T-helper 2 cell treated with Interferon-gamma antibody and Interleukin-4, amounts not matched to agents 5 μg/mL and 100 μg/mL, for 36 hours (primary cell): ENCODE measurements at places on chromosomes 13 and 19.

DNA sequence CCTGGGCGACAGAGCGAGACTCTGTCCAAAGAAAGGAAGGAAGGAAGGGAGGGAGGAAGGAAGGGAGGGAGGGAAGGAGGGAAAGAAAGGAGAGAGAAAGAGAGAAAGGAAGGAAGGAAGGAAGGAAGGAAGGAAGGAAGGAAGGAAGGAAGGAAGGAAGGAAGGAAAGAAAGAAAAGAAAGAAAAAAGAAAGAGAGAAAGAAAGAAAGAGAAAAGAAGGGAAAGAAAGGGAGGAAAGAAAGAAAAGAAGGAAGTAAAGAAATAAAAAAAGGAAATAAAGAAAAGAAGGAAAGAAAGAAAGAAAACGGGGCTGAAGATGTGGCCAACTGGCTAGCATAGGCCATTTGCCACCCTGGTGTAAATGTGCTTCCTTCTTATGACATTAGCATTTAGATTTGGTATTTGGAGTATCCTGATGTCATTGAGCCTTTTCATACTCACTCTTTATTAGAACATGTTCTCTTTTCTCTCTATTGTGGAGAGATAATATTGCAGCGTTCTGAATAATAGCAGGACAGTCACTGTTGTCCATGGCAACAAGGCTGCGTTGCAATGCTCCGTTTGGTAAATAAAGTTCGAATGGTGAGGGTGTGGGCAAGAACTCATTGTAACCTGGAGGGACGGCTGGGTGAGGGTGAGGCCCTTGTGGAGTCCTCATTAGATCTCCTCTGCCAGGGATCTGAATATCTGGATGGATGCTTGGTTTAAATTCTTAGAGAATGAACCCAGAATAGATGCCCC lies 173.9 kb upstream of the UBL3 start:
- DNase-seq: no peak

- DNase-seq: no peak
These were observed 3.8 kb upstream of the ZNF626 start for GRCh38 chr19:20664901-20665781.

DNA sequence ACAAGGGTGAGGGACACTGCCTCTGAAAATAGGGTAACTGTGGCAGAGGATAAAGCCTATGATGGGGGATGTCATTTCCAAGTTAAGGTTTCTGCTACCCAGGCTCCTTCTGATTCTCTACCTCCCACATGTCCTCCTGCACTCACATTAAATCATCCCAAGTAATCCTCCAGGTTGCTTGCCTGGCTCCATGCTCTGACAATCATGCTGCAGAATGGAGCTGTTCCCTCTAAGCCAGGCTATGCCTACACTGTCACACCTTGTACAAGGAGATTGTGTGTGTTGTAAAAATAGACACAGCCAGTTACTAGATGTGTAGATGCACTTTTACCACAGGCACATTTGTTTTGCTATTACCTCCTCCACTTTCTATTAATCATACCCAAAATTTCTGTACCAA lies 8.0 kb downstream of the ZNF416 start:
- no peak for DNase-seq

DNA sequence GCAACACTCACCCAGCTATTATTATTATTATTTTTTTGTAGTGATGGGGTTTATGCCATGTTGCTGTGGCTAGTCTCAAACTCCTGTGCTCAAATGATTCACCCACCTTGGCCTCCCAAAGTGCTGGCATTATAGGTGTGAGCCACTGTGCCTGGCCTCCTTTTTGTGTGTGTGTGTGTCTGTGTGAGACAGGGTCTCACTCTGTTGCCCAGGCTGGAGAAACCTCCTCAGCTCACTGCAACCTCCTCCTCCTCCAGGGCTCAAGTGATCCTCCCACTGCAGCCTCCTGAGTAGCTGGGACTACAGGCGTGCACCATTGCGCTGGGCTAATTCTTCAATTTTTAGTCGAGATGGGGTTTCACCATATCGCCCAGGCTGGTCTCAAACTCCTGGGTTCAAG lies 3.6 kb upstream of the MYDGF start:
- no peak for DNase-seq

- no peak for DNase-seq
These were observed 33.9 kb upstream of the RANBP3 start for GRCh38 chr19:6011794-6012193.

DNA sequence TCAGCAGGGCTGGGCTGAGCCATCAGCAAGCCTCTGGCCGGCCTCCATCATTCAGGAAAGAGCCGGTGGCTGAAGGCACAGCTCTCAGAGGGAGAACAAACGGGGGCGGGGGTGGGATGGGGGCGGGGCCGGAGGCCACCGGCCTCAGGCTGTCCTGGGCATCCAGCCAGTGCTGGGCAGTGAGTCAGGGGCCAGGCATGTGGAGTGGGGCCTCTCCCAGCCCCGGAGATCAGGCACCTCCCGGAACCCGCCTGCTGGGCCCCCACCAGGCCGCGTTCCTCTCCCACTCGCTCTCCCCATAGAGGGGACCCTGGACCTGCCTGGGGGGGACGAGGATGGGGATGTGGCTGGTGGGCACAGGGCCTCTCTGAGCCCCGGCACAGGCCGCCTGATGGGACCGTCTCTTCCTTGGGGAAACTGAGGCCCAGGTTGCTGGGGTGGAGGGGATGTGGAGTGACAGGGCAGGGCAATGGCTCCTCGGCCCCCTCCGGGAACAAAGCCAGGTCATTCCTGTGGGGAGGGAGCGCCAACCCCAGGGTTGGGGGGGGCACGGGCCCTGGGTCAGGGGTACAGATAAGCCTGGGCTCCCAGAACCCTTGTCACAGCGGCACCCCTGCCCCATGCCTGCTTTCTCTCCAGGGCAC lies 12.9 kb downstream of the SPC24 start:
- DNase-seq: no peak

DNA sequence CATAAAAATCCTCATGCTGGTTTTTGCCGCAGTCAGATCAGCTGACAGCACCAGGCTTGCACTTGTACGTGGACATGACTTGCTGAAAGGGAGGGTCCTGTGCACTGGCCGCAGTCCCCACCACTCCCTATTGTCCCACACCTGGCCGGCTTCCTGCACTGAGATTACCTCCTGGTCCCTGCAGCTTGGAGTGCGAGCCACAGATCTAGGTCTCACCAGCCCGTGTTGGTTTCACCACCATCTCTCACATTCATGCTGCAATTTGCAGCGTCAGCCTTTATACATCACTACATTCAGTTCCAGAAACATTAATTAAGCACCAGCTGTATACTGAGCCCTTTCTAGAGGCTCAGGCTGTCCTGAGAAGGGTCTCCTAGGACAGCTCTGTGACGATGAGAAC lies 15.0 kb upstream of the CD22 start:
- no peak for DNase-seq

DNA sequence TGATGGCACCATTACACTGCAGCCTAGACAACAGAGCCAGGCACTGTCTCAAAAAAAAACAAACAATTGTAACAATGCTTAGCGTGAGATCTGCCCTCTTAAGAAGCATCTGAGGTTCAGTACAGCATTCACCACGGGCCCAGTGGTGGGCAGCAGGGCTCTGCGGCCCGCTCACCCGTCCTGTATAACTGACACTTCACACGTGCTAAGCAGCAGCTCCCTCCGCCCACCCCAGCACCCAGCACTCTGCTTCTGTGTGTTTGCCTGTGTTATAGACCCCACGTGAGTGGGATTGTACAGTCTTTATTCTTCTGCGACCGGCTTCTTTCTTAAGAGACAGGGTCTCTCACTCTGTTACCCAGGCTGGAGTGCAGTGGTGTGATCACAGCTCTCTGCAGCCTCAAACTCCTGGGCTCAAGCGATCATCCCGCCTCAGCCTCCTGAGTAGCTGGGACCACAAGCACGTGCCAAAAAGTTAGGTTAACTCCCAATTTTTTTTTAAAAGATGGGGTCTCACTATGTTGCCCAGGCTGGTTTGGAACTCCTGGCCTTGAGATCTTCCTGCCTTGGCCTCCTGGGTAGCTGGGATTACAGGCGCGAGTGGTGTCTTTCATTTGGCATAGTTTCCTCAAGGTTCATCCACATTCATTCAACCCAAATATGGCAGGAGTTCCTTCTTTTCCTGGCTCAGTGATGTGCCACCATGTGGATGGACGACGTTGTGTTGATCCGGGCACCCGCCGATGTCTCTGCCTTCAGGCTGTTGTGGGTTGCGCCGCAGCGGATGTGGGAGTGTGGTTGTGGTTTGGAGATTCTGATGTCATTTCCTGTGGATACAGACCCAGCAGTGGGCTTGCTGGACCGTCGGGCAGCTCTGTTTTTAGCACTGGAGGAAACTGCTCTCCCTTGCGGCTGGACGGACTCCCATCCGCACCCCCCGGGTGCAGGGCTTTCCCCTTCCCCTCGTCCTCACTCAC lies 170.0 kb downstream of the KDM4B start:
- peak; percentile 86 for DNase-seq

- no peak for DNase-seq
These were observed 7.0 kb upstream of the PLA2G4C start for GRCh38 chr19:48117515-48118130.

DNA sequence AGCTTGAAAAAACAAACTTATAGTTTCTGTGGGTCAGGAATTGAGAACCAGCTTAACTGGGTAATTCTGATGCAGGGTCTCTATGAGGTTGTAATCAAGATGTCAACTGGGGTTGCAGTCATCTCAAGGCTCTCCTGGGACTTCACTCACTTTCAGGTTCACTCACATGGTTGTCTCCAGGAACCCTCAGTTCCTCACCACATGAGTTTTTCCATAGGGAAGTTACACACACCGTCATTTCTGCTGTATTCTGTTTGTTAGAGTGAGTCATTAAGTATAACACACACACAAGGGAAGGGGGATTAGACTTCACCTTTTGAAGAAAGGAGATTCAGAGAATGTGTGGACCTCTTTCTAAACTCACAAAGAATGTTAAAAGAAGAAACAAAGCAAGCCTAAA lies 34.9 kb upstream of the MLNR start:
- DNase-seq: no peak

DNA sequence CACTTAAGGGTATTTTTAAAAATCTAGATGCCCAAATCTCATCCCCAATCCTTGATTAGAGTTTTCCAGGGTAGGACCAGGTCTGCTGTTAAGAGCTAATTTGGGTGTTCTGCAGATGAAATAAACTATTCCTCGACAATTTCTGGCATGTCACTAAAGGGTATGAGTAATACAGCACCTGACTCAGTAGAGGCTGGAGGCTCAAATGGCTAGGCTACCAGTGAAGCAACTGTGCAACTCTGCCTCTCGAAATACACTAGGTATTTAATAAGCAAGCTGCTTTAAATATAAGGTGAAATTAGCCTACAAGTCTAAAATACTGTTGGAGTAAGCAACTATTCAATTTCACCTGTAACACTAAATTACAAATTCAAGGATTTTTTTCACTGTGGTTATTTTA lies 1.5 kb downstream of the RNF6 start:
- DNase-seq: no peak

- DNase-seq: no peak
These were observed 10.8 kb downstream of the BICRA start for GRCh38 chr19:47619763-47620162.

DNA sequence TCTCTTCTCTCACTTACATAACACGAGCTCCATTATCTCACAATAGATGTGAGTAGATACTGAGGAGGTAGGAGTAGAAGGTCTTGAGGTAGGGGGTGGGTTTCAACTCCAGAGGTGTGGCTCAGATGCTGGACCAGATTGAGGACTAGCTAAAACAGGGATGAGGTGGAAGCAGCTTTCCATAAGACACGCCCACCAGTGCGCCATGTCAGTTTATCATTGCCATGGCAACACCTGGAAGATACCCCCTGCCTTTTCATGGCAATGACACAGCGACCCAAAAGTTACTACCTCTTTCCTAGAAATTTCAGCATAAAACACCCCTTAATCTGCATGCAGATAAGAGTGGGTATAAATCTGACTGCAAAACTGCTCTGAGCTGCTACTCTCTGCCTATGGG lies 44.1 kb downstream of the KCTD15 start:
- no peak for DNase-seq

- no peak for DNase-seq
These were observed 107.4 kb upstream of the SLC7A1 start for GRCh38 chr13:29702912-29703351.

DNA sequence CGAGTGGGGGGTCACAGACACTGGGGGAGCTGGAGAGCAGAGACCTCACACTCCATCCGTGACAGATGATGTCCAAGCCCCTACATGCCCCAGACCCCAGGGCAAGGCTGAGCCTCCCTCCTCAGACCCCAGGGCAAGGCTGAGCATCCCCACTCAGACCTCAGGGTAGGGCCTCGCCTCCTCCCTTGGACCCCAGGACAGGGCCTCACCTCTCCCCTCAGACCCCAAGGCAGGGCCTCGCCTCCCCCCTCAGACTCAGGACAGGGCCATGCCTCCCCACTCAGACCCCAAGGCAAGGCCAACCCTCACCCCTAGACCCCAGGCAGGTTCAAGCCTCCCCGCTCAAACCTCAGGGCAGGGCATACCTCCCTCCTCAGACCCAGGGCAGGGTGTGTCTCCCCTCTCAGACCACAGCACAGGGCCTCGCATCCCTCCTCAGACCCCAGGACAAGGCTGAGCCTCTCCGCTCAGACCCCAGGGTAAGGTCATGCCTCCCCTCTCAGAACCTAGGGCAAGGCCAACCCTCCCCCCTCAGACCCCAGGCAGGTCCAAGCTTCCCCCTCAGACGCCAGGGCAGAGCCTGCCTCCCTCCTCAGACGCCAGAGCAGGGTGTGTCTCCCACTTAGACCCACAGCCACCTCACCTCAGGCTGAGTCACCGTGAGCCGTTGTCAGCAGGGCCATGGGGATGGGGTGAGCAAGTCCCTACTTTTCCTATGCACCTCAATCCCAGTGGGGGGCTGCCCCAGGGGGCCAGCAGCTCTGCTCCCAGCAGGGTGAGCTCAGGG lies 1.7 kb upstream of the S1PR4 start:
- peak; percentile 60 for DNase-seq

DNA sequence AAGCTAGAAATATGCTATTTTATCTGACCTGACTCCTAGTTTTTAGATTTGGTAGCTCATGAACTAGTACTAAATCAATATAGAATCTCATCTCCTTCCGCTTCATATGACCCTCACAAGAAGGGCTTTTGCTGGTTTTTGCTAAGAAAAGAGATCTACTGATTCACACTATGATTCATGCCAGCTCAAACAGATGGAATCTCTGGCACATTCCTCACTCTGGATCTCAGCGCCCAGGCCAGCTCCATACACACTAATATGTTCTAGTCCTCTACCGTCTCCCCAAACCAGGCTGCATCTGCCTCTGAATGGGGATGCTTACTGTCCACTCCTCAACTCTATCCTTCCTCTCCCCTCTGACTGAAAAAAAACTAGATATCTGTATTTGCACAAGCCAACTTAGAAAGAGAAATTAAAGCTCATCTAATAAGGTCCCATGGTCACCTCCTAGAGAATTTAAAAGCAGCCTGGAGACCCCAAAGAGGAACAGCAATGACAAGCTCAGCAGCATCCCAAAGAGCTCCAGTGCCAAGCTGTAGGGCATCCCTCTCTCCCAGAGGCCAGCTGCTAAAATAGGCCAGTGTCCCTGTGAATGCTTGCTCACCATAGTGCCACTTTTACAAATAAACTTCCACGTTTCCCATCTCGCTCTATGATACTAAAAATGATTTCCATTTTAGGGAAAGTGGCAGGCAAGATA lies 74.9 kb downstream of the LHFPL6 start:
- no peak for DNase-seq
